Pancreas (tissue), 10 donors: ENCODE measurements at places on chromosomes 6 and 20. TPM values are rescaled to one million over a fixed set of nuclear protein-coding genes. Genes with fewer than 3 reads are reported as not detected.

DNA sequence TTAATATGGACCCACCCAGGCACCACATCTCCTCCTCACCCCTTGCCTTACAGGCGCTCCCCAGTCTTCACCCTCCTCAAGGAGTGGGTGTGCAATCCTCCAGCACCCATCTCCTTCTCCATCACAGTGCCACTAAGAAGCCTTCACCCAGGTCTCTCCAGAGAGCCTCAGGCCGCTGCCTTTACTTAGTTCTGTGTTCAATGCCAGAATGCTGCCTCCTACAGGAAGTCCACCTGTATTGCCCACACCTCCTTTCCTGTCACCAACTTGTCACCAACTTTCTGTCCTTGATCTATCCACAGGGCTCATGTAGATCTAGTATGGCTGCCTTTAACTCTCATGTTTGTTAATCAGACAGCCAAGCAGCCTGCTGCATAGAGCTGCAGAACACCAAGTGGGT is 586 bp upstream of the LST1 start:
- DNase-seq = no peak

The KIAA1755 gene
- total RNA-seq = 0.24 TPM

DNA sequence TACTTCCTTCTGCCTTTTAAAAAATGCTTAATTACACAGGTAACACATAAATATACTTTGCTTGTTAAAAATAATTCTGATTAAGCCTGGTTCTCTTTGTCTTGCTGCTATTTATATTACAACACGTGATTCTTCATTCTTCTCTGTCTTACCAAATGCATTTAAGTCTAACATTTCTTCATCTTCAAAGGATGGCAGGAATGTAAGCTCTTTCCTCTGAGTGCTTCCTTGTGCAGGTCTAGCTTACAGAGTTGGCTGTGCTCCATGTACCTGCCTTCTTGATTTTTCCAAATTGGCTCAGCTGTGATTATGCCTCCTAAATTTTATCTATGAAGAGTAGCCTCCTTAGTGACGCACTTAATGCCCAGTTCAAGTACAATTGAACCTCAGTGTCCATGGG is 44.4 kb downstream of the RNF144B start:
- DNase-seq = no peak

- DNase-seq = no peak
These were observed 12.8 kb downstream of the PCIF1 start for GRCh38 chr20:45947110-45947866.

The PRIM2 gene
- total RNA-seq = 2.7 TPM

DNA sequence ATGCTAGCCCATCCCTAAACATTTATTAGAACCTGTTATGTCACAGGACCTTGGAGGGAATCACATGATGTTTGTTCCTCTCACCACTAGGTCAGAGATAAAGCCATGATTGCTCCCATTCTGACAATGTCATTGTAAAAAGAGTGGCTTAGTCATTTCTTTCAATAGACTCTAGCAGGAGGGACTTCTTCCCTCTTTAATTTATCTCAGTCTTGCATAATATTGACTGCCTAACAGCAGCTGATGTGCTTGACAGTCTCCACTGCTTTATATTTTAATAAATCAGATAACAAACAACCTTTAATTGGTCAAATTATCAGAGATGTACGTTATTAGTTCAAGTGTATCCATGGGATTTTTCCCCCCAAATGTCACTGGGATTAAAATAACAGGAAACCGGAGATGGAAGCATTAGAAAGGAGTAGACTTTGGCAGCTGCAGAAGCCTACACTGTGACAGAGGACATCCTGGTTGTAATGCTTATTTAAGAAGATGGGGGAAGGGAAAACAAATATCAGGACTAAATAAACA is 39.6 kb downstream of the LAMA4 start:
- no peak for DNase-seq

GRCh38 chr20:54515793-54516628 is 40.6 kb downstream of the DOK5 start:
- no peak for DNase-seq

DNA sequence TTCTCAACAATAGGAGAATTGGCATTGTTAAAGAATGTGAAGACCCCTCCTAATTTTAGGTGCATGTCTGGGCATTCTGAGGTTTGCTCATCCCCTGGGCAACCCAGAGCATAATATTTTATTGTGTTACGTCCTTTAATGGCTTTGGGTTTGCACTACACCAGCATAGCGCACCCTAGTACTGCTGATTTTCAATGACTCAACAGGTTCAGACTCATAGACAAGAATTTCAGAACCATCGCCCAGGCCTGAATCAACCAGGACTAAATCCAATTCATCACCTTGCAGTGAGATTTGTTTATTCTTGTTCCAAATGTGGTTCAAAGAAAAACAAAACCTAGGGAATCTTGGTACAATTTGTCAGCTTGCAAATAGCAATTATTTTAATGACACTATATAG is 137.8 kb upstream of the PHACTR1 start:
- DNase-seq = no peak

The TBXT gene
- total RNA-seq = not detected

The C6orf163 gene
- total RNA-seq = 1.5 TPM

DNA sequence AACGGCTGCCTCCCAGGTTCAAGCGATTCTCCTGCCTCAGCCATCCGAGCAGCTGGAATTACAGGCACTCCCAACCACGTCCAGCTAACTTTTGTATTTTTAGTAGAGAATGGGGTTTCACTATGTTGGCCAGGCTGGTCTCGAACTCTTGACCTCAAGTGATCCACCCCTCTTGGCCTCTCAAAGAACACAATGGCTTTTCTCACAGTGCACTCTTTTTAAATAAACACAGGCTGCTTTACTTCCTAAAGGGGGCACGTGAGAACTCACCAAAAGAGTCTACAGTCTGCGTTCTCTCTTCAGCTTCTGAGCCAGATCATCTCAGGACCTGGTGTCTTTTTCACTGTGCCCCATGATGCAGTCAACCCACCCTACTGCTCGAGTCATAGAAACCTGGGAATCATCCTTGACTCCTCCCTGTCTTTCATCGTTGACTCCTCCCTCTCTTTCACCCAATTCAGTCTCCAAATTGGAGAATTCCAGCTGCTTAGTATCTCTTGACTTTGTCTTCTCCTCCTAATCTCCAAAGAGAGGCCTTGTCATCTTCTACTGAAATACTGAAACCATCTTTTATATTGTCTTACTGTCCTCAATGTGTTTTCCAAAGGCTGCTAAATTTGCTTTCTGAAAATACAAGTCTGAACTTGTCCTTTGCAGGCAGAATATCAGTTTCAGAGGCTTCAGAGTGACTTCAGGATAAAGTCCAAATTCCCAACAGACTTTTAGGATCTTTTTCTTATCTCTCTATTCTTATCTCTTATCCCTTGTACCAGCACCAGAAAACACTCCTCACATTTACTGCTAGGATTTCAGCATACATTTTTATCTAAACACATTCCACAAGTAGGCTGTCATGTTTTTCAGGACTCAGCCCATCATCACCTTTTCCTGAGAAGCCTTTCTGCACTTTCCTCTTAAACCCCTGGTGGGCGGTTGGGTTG is 323.4 kb downstream of the SYNE1 start:
- DNase-seq = no peak

DNA sequence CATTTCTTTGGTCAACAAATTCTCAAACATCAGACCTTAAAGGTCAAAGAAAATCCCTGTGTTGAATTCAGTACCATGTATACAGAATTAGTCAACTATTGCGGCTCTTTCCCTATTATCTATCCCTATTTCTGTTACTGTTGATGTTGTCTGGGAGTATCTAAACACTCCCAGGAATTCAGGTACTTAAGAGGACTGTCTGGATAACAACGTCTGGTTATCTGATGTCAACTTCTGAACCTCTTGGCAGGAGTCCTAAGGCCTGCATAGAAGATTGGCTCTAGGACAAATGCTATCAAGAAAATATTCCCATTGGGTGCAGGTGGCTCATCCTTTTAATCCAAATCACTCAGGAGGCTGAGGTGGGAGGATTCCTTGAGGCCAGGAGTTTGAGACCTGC is 255.6 kb downstream of the KHDC1L start:
- no peak for DNase-seq

The TRIM40 gene
- not detected for total RNA-seq

- DNase-seq = no peak
These were observed 42.8 kb upstream of the LY86 start for GRCh38 chr6:6545616-6546317.

DNA sequence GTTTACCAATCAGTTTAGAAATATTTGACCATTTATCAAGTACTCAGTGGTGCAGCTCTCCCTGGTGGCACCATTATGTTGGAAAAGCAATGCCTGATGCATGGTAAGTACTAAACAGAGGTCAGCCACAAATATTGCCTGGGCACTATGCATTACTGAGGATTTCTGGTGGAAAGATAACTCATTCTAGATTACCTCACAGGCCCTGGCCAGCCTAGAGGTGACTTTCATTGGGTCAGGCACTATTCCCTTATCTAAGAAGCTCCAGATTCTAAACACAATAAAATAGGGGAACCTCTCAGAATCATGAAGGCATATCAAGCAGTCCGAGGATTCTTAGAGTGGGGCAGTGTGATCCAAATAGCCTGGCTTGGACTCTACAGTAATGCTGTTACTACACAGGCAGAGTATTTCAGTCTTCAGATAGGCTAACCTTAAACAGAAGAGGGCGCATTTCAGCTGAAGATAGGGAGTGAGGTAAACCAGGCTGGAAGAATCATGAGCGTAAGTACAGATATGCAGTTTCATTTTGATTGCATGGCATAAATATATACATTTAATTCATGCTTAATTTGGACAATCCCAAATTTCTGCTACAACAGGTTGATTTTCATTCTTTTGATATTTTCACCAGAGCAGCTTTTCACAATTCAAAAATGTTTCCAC is 12.1 kb downstream of the LGSN start:
- no peak for DNase-seq

GRCh38 chr6:136427378-136427717 is 122.9 kb downstream of the MAP7 start:
- no peak for DNase-seq

GRCh38 chr6:160950507-160950906 is 41.1 kb upstream of the MAP3K4 start:
- no peak for DNase-seq

The GLP1R gene
- total RNA-seq = 4.7 TPM

DNA sequence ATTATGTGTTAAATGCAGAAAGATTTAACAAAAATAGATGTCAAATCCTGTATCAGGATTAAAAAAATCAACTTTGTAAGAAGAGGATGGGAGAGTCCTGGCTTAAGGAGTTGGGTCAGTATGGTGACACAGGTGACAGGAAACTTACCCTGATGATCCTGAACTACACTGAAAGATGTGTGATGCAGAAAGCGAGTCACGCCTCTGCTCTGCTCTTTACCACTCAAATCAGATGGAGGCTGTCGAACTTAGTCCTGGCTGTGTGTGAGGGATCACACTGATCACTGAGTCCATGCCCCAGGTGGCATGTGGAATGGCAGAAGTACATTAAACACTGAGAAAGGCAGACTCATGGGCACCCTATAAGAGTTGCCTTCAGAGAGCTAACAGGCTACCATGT is 92.9 kb downstream of the GJA10 start:
- DNase-seq = no peak

DNA sequence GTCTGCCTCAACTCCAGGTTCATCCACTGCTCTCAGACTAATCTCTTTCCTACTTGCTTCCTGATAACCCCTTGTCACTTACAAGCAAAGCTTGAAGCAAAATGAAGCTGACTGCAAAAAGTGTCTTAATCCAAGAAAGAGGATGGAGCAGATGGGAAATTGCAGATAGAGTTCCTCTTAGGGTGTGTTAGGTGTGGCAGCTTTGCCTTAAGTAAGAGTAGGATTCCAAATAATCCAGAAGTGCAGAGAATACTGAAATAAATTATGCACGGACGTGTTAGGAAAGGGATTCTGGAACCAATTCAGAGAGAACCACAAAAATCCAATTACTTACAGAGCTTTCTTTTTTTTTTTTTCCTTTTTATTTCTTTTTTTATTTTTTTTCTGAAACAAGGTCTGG is 6.1 kb upstream of the RPL7L1 start:
- DNase-seq = no peak

The LIN28B gene
- total RNA-seq = not detected
